Dermis blood vessel endothelial cell (primary cell): ENCODE measurements at places on chromosomes 5 and 9.

DNA sequence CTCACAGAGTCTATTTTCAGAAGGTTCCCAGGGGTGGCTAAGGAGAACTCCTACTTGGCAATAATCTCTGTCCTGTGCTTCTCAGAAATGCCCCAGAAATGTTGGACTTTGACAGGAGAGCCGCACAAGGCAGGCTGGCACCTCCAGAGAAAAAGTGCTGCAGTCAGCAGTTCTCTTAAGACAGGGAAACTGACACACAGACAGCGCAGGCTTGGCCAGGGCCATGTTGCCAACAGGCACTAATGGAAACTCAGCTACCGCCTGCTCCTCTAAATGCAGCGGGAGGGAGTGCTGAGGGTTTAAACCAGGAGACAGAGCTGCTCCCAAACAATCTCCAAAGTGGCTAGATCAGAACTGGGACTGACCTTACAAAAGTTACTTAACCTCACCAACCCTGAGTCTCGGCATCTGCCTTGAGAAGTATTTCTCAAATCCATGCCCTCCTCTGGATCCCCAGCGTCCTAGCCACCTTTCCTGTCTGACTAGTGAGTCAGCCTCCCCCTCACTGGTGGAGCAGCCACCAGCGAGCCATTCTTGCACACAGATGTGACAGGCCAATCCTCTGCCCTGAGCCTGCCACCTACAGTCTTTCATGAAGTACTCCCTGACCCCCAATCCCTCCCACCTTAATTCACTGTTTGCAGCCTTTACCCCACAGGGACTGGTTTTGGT lies 186.4 kb downstream of the CDK5RAP2 start:
- peak; percentile 20 for DNase-seq

DNA sequence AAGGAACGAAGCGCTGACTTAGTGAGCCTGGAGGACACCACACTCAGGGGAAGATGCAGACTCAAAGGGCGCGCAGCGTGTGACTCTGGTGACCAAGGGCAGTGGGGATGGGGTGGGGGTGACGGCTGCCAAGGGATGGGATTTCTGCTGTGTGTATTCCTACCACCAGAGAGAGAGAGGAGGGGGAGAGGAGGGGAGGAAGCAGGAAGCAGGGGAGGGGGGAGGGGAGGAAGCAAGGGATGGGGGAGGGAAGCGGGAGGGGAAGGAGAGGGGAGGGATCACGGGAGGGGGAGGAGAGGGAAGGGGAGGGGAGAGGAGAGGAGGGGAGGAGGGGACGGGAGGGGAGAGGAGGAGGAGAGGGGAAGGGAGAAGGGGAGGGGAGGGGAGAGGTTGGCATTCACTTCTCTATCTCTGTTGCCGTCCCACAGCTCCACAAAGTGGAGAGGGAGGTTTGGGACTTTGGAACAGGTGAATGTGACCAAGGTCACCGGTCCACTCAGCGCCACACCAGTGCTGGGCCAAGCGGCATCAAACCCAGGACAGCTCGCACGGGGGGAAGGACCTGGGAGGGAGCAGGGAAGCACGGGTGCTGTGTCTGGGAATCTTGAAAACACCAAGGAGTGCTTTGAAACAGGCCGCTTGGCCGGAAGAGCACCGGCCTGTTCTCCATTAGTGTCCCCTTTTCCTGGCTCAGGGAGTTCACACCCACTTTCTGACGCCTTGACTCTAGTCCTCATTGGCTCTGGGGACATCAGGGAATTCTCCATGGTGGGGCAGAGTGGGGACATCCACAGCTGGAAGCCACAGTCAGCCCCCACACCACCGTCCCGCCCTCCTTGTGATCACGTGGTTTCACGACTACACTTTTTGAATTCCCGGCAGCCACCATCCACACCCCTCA lies 77.4 kb downstream of the VAV2 start:
- no peak for DNase-seq

DNA sequence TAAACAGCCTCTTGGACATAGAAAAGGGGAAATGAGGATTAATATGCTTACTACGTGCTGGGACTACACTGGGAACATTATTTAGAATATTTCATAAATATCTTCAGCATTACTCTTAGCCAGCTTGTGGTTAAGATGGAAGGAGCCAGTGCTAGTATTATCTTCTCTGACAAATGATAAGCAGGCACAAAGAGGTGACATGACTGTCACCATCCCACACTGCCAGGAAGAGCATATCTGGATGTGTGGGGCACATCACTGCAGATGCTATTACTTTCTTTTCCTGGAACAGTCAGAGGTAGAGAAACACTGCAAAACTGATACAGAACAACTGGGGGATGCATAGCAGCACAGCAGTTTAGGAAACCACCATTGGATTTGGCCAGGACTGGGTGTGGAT lies 281.0 kb upstream of the TNC start:
- no peak for DNase-seq

DNA sequence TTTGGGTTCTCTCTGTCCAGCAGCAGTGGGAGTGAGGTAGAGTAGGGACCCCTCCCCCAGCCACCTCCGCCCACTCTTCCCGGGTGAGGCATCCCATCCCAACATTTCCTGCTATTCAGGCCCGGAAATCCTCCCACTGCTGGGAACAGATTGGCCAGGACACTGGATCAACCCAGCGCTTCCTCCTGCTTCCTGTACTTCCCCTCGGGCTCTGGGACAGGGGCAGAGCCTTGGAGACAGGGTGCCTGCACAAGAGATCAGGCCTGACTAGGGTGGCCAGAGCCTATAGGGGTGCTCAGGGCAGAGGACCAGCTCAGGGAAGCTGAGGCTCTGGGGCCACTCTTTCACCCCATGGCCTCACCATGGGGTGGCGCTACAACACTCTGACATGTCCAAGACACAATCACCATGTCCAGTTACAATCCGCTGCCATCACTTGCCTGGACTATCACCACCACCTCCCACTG lies 14.5 kb downstream of the SH2D3C start:
- DNase-seq: peak; percentile 90

- DNase-seq: no peak
These were observed 119.1 kb upstream of the ITGA1 start for GRCh38 chr5:52668544-52669185.

DNA sequence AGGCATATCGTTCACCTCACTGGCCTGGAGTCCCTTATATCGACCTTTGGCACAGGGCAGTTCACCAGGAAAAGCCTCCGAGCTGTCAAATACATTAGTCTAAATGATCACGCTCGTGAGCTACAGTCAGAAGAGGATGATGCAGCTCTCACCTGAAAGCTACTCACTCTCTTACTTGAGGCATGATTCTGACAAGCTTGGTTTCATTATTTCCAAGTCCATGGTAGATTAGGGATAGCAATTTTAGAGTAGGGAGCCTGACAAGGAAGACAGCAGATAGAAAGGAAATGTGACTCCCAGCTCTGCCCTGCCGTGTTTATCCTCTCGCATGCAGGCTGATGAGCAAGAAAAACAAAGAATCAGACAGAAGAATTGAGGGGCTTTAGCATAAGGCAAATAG lies 98.0 kb upstream of the MAP1B start:
- no peak for DNase-seq

GRCh38 chr5:148725675-148726074 lies 71.3 kb upstream of the HTR4 start:
- DNase-seq: no peak
